ENCODE measurements at places on chromosomes 11 and 22.

- DNase-seq: no peak
Observed at GRCh38 chr11:33891714-33892327, at the start of gene LMO2. LMO2 (minus strand) TSS chr11:33892076; CDS start chr11:33869716, 22,360 bp downstream.

DNA sequence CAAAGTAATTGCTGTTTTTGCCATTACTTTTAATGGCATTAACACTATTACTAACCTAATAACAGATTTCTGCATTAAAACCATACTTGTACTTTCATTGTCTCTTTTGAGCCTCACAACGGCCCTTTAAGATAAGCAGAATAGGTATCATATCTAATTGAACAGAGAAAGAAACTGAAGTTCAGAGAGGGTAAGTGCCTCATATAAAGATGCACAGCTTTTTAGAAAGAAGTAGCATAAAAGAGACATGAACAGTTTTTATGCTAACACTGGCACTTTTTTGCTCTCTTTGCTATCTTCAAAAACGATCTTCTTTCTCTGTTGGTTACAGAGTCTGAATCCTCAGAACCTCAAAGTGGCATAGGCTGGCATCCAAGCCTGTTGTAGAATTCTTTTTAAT, 102.9 kb upstream of the OR5AK2 start:
- no peak for DNase-seq

- no peak for DNase-seq
Observed at GRCh38 chr11:83836065-83836464, 549.9 kb upstream of the CCDC90B start.

GRCh38 chr11:8767466-8768142, 85.0 kb downstream of the RPL27A start:
- no peak for DNase-seq

GRCh38 chr11:75925785-75926164, 110.8 kb downstream of the UVRAG start:
- DNase-seq: no peak

GRCh38 chr11:128832121-128832497, 35.0 kb downstream of the KCNJ1 start:
- no peak for DNase-seq

DNA sequence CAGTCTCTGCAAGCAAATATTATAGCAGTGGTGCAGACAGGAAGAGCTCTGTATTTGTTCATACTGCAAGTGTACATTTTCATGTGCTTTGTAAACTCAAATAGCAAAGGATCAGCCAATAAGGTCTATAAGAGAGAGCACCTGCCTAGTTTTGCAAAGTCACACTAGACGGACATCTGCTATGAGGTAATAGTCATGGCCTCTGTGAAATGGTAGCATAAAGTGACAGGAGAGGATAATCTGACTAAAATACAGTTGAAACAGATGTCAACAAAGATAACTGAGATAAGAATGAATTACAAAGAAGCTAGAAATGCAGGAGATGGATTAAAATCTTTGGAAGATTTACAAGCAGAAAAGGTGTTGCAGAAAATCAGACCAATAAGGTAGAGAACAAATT, 70.6 kb upstream of the SPON1 start:
- DNase-seq: no peak

DNA sequence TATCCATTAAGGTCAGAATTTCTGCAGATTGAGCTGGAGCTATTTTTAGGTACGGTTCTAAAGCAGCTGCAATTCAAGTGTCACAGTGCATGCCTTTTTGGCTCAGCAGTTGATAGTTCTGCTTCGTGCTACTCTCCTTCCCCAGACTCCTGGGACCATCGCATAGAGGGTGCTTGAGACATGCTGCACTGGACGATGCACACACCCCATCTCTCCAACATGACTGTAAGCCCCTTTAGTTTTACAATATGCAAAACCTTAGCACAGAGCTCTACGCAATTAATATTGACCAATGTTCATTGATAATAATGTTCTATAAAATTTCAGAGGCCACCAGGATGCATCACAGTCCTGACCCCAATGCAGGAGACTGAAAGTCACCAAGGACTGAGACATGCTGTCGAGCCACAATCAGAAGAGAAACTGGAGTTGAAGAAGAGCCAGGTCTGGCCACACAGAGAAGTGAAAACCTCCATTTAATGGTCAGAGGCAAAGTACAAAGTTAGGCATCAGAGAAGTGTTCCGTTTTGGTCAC, 120.9 kb upstream of the ZC3H12C start:
- DNase-seq: no peak

DNA sequence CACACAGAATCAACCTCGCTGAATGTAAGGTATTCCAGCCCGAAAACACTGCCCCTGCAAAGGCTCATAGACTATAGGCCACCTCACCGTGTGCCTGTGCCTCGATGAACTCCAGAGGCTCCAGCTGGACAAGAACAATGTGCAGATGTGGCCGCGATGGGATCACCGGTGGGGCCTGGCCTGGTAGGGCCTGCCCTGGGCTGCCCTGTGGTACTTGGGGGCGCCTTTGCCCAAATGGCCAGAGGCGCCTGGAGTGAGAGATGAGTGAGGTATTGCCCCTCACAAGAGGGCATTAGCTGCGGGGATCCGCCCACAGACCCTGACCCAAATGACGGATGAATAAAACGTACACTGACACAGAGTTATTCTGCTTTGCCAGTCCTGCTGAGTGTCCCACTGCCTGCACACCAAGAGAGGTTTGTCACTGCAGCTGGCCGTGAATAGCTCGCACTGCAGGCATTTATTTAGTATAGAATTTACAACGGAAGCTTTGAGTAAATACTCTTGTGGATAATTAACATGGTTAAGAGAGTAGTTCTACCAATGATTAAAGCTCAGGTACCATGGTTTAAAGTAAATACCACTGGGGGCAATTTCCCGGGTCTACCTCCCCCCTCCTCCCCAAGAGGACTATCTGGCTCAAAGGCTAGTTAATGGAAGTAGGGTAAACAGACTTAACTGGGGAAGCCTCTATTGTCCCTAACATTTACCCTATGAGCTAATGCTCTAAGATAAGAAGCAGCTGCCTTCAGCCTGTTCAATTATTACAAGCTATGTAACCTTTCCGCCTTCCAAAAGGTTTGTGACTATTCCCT, 101.1 kb upstream of the IGLL5 start:
- no peak for DNase-seq

- no peak for DNase-seq
Observed at GRCh38 chr11:99176430-99176829, 155.7 kb downstream of the CNTN5 start.

DNA sequence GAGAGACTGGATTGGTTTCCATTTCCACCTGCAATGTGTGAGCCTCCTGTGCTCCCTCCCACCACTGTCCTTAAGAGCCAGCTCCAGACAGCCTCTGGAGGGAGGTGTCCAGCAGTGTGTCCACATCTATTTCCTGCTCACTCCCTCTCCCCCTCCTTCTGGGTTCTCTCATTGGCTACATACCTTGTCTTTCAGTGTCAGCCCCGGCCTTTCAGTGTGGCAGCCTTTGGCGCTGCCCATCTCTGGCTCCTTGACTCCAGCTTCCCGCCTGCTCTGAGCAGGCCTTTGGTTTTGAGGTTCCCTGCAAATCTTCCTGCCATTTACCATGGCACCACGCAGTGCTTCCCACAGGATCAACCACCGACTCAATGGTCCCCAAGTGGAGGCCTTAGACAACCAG, 19.0 kb upstream of the PTPRJ start:
- DNase-seq: no peak

GRCh38 chr11:65266210-65266609, 4.4 kb downstream of the POLA2 start:
- no peak for DNase-seq

GRCh38 chr11:98177925-98178324, 842.8 kb upstream of the CNTN5 start:
- no peak for DNase-seq

All from stimulated activated effector memory CD8-positive, alpha-beta T cell treated with anti-CD3 and anti-CD28 coated beads, Interleukin-12 subunit alpha, Interleukin-12 subunit beta, amount 100 ng/mL, for 72 hours (primary cell).